ENCODE measurements at places on chromosomes 6 and 20.
A peak's percentile ranks its signal among the peaks of the same experiment; 100 is the strongest.

GRCh38 chr20:2795451-2795850 lies 5.0 kb downstream of the CPXM1 start:
- no peak for DNase-seq

- peak; percentile 8 for DNase-seq
Observed at GRCh38 chr6:27312146-27312949, at the start of gene POM121L2. TSS of gene POM121L2 (minus strand) at chr6:27312273. CDS start at chr6:27312170, 103 bp downstream.

DNA sequence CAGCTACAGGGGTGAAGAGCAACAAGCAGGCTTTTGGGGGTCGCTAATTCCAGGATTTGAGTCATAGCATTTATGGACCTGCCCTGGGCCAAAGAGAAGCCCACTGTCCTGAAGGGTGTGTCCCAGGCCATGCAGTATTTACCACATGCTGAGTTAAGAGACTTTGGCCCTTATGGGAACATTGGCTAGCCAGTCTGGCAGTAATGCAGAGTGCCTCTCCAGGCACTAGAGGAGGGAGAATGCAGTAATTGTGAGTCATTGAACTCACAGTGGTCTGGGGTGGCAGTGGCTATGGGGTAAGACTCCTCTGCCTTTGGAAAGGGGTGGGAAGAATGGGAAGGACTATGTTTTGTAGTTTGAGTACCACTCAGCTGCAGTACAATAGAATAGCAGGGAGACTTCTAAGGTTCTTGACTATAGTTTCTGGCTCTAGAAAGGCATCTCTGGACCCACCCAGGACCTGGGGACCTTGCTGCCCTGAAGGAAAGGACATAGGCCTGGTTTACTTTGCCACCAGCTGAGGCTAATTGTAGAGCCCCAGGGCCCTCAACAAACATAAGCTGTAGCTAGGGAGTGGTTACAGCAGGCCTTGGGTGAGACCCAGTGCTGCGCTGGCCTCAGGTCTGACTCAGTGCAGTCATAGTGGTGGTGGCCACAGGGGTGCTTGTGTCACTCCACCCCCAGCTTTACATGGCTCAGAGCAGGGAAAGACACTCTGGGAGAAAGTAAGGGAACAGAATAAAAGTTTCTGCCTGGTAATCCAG lies 520.9 kb downstream of the HTR1B start:
- no peak for DNase-seq

DNA sequence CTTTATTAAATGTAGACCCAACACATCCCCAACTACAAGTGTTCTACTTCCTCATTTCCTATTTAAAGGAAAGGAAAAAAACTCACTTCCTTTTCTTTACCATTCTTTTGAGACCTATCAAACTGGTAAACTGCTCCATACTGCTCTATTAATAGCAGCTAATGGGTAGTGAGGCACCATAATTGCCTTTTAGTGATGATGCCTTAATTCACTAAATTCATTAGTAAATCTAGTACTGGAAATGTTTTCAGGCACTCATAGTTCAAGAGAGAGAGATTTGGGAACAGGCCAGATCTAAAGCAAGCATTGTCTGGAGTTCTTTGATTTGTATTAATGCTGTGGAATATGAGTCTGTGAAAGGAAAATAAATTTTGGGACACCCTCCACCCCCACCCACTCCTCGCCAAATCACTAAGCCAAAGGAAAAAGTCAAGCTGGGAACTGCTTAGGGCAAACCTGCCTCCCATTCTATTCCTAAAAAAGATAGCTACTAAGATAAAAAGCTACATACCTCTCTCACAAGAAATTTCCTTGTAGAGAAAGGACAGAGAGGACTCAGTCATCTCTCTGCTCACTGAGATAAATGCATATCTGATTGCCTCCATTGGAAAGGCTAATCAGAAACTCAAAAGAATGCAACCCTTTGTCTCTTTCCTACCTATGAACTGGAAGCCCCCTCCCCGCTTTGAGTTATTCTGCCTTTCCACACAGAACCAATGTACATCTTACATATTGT lies 13.6 kb upstream of the IBTK start:
- DNase-seq: no peak

GRCh38 chr6:3233321-3233720 lies 5.9 kb upstream of the TUBB2B start:
- no peak for DNase-seq

DNA sequence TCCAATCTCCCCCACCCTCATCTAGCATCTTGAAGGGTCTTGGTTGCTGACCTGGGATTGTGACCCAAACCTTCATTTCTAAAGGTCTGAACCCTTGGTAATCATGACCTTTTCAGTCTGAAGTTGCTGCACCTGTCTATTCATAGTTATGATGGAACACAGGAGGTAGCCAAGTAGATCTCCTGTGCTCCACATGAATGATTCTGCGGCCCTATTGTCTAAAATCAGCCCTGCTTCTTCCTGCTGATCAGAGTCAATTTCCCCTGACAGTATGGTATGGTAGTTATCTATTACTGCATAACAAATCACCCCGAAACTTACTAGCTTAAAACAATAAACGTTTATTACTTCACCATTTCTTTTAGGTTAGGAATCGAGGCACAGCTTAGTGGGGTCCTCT lies 9.0 kb downstream of the OR2B6 start:
- no peak for DNase-seq

GRCh38 chr6:17032590-17032987 lies 69.3 kb upstream of the STMND1 start:
- no peak for DNase-seq

GRCh38 chr20:58143531-58143930 lies 84.9 kb downstream of the ANKRD60 start:
- DNase-seq: no peak

DNA sequence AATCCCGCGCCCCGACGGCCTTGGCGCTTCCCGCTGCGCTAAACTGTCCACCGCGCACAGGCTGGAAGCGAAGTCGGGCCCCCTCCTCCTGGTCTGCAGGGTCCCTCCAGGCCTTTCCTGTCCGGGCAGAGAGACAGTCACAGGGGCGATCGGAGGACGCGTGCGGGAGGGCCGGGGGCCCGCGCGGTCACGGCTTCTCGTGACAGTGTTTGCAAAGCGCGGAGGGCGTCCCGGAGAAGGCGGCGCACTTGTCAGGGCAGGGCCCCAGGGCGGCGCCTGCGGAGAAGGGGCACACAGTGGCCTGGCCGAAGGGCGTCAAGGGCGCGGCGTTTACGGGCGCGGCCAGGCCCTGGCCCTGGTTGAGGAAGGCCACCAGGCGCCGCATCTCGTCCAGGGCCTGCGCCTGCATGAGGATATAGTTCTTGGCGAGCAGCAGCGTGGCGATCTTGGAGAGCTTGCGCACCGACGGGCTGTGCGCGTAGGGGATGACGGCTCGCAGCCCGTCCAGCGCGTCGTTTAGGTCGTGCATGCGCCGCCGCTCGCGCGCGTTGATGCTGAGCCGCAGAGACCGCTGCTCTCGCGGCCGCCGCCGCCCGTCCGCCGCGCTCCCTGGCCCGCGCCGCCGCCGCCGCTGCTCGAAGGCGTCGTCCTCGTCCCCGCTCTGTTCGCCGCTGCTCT lies 763 bp downstream of the BHLHE23 start:
- DNase-seq: no peak

- no peak for DNase-seq
Observed at GRCh38 chr6:110939429-110940200, 18.9 kb upstream of the GTF3C6 start.
